ENCODE measurements at places on chromosomes 7 and 10. TPM values are rescaled to one million over a fixed set of nuclear protein-coding genes. Genes with fewer than 3 reads are reported as not detected.
A peak's percentile ranks its signal among the peaks of the same experiment; 100 is the strongest.

Gene AKR1C8
- total RNA-seq, result 0.24 TPM

Gene HOXA10
- not detected for total RNA-seq

Gene GOLGA7B
- total RNA-seq, result 0.11 TPM

Gene PKD1L1
- 0.02 TPM for total RNA-seq

Gene TAS2R5
- total RNA-seq, result 1.1 TPM

Gene IGFBP3
- total RNA-seq, result 0.22 TPM

Gene GARIN1A
- not detected for total RNA-seq

Gene ACBD7
- total RNA-seq, result 0.60 TPM

DNA sequence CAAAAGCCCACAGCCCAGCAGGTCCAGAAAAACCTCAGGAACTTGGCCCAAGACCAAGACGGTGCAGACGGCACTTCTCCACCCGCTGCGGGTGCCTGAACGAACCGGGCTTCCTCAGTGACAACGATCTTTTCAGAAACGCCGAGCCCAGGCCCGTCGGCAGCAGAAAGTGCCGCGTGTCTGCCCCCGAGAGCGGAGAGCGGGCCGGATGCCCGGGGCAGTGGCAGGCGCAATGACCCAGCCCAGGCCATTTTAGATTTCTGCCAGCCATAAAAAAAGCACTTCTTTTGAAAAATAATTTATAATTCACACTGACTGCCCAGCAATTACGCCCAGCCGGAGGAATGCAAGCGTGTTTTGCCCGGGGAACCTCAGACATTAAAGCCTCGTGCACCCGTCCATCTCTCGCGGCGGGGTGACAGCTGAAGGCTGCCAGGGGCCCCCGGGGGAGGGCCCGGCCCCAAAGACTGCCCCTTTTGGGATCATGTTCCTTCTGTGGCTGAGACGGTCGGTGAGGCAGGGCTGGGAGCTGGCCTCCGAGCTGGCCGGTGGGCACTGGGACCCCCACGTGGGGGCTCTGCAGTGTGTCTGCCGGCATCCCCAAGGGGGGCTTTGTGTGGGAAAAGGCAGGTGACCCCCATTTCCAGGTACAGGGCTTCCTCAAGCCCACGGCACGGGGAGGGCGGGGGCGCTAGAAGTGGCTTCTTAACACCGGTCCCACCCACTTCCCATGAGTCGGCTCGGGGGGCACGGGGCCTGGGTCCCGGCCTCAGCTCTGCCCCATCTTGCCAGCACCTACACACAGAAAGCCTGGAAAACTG, 71.3 kb upstream of the PDGFA start:
- H3K4me1 ChIP-seq, result peaks cover 10% of the 10 kb centered on the region
- peak overlapping the region; percentile 90 for H3K27ac ChIP-seq
- no peak for DNase-seq
- peaks cover 29% of the 10 kb centered on the region for H3K36me3 ChIP-seq
- H3K4me3 ChIP-seq, result no peak overlapping the region

DNA sequence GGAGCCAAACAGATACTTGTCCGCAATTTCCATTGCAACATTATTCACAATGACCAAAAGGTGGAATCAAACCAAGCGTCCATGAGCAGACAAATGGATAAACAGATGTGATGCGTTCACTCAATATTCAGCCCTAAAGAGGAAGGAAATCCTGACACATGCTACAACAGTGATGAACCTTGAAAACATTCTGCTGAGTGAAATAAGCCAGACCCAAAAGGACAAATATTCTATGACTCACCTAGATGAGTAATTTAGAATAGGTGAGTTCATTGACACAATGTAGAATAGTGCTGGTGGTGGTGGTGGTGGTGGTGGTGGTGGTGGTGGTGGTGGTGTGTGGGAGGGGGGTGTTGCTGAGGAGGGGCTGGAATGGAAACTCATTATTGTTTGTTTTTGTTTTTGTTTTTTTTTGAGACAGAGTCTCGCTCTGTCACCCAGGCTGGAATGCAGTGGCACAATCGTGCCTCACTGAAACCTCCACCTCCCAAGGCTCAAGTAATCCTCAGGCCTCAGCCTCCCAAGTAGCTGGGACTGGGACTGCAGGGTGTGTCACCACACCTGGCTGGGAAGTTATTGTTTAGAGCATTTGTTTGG, 28.6 kb downstream of the SMKR1 start:
- no peaks in the 10 kb centered on the region for H3K36me3 ChIP-seq
- H3K27me3 ChIP-seq, result peaks cover 7% of the 10 kb centered on the region
- no peak for DNase-seq

- H3K4me3 ChIP-seq, result no peak overlapping the region
- no peaks in the 10 kb centered on the region for H3K4me1 ChIP-seq
- peaks cover 7% of the 10 kb centered on the region for H3K27me3 ChIP-seq
- peak; percentile 60 for DNase-seq
- no peaks in the 10 kb centered on the region for H3K36me3 ChIP-seq
Observed at GRCh38 chr10:93541402-93542357, 24.8 kb upstream of the FFAR4 start.

- no peaks in the 10 kb centered on the region for H3K27me3 ChIP-seq
- H3K27ac ChIP-seq, result no peak overlapping the region
Observed at GRCh38 chr7:3301449-3301731, 338 bp downstream of the SDK1 start.

DNA sequence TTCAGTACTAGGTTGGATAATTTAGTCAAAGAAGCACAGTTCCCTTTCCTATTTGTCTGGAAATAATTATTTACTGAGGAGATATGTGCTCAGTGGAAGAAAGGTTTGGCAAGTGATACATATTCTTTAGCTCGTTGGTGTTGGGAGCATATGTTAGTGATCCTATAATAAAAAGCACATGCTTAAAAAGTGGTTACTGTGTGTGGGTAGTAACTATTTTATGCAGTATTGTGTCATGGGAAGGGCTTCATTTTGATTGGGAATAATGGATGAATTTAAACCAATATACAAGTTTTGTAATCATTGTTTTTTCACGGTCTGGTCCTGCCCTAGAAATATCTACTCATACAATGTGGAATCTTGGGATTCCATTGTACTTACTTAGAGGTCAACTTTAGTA, 188.7 kb upstream of the PPP1R3A start:
- H3K36me3 ChIP-seq, result no peaks in the 10 kb centered on the region
- H3K27me3 ChIP-seq, result no peaks in the 10 kb centered on the region
- H3K4me3 ChIP-seq, result no peak overlapping the region
- DNase-seq, result no peak
- no peaks in the 10 kb centered on the region for H3K4me1 ChIP-seq
- no peak overlapping the region for H3K27ac ChIP-seq

DNA sequence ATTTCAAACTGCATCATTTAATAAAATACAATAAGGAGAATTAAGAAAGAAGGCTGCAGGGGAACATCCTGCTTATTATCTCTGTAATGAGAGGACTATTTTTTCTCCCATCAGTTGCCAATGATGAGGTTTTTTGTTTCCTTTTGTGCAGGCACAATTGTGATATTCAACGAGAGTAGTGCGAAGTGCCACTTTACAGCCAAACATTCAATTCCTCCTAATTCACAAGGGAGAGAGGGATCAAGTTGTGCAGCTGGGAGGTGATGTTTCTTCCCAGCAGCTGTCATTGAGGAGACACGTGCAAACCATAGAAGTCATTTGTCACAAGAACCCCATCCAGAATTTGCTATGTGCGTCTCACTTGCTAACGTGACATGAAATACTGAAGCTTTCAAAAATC, 81.6 kb upstream of the ICA1 start:
- peaks cover 17% of the 10 kb centered on the region for H3K36me3 ChIP-seq
- no peak for DNase-seq
- H3K27me3 ChIP-seq, result no peaks in the 10 kb centered on the region

GRCh38 chr10:33796680-33797079, 462.2 kb upstream of the NRP1 start:
- no peaks in the 10 kb centered on the region for H3K27me3 ChIP-seq
- H3K4me1 ChIP-seq, result no peaks in the 10 kb centered on the region
- no peak overlapping the region for H3K27ac ChIP-seq
- H3K4me3 ChIP-seq, result no peak overlapping the region
- no peaks in the 10 kb centered on the region for H3K36me3 ChIP-seq
- no peak for DNase-seq

- no peak overlapping the region for H3K27ac ChIP-seq
- no peaks in the 10 kb centered on the region for H3K4me1 ChIP-seq
- H3K36me3 ChIP-seq, result no peaks in the 10 kb centered on the region
- H3K4me3 ChIP-seq, result no peak overlapping the region
- DNase-seq, result no peak
Observed at GRCh38 chr7:22791204-22792158, 31.2 kb downstream of the TOMM7 start.

- no peaks in the 10 kb centered on the region for H3K27me3 ChIP-seq
- peaks cover 25% of the 10 kb centered on the region for H3K4me1 ChIP-seq
- no peak overlapping the region for H3K4me3 ChIP-seq
- peaks cover 68% of the 10 kb centered on the region for H3K36me3 ChIP-seq
- no peak for DNase-seq
- peak overlapping the region; percentile 53 for H3K27ac ChIP-seq
Observed at GRCh38 chr10:3098689-3099088, 31.3 kb downstream of the PFKP start.

- no peak for DNase-seq
- H3K27me3 ChIP-seq, result no peaks in the 10 kb centered on the region
- no peaks in the 10 kb centered on the region for H3K36me3 ChIP-seq
- H3K4me3 ChIP-seq, result no peak overlapping the region
- H3K27ac ChIP-seq, result no peak overlapping the region
- H3K4me1 ChIP-seq, result no peaks in the 10 kb centered on the region
Observed at GRCh38 chr7:16929146-16929762, 47.5 kb upstream of the AGR3 start.

GRCh38 chr7:117066668-117067067, 113.4 kb downstream of the ST7 start:
- DNase-seq, result no peak
- no peak overlapping the region for H3K27ac ChIP-seq
- H3K4me1 ChIP-seq, result peaks cover 4% of the 10 kb centered on the region
- H3K4me3 ChIP-seq, result no peak overlapping the region

DNA sequence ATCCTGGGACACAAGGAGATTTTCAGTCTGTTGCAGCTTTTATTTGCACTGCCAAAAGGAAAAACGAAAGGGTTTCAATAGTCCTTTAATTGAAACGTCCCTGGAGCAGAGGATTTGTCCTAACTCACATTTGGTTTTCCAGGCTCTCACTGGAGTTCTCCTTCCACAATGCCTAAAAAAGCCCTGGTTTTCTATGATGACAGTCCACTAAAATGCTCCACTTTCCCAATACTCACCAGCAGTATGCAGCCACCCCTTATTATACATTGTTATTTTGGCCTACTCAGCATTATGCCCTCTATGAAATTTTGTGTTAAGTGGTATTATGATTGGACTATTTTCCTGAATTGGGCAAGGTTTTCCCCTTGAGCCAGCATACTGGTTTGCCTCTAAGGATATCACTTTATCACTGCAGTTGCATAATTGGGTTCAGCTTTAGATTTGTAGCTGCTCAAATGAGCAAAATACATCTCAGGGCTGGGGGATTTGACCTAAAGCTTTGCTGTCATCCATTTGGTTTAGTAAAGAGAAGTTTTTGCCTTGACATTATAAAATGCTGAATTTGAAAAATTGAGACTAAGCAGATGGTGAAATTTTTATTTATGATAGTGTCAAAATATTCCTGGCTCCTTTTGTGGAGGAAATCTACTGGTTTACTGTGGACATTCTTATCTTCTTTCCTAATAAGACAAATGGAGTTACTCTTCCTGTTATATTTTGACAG, 239.2 kb downstream of the RNLS start:
- no peak overlapping the region for H3K27ac ChIP-seq
- no peak overlapping the region for H3K4me3 ChIP-seq
- H3K36me3 ChIP-seq, result no peaks in the 10 kb centered on the region
- no peak for DNase-seq
- H3K27me3 ChIP-seq, result no peaks in the 10 kb centered on the region

- no peaks in the 10 kb centered on the region for H3K36me3 ChIP-seq
- no peak overlapping the region for H3K4me3 ChIP-seq
- no peaks in the 10 kb centered on the region for H3K4me1 ChIP-seq
- H3K27ac ChIP-seq, result no peak overlapping the region
Observed at GRCh38 chr10:101322266-101323108, 31.5 kb upstream of the BTRC start.

GRCh38 chr10:51860257-51860656, 160.9 kb upstream of the CSTF2T start:
- no peaks in the 10 kb centered on the region for H3K36me3 ChIP-seq
- no peaks in the 10 kb centered on the region for H3K27me3 ChIP-seq
- no peaks in the 10 kb centered on the region for H3K4me1 ChIP-seq

GRCh38 chr7:27140126-27140857, 3.2 kb downstream of the HOXA5 start:
- H3K36me3 ChIP-seq, result no peaks in the 10 kb centered on the region
- no peak overlapping the region for H3K4me3 ChIP-seq
- no peak overlapping the region for H3K27ac ChIP-seq
- peaks cover 7% of the 10 kb centered on the region for H3K4me1 ChIP-seq

DNA sequence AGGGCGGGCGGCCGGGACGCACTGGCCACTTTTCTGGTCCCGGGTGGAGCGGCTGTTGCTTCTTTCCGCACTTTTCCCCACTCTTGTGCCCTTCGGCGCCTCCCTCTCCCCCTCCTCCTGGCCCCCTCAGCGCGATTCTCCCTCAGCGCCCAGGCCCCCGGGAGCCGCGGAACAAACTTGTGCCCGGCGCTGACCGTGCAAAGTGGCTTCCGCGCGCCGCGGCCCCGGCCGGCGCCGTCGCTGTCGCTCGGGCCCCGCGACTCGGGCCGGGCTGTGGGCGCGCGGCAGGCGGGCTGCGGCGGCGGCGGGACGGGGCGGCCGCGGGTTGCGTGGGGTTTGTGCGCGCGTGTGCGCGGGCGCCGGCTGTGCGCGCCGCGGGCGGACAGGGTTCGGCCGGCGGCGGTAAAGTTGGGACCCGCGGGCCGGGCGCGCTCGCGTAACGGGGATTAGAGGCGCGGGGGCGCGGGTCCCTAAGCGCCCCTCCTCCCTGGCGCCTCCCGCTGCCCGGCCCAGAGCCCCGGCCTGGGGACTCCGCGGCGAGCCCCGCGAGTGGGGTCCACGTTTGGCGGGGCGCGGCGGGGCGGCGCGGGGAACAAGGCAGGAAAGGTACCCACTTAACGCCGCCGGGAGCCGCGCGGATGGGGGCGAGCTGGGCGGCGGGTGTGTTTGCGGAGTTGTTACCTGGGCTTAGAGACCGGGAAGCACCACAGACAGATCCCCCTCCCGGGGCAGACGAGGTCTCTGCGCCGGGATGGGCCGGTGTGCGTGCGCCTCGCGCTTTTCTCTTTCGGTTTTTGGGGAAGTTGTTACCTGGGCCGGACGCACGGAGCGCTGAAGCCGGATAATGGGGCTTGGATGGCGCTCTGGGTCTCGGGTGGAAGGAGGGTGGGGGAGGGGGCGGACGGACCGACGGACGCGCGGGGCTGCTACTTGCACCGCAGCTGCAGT, 860 bp downstream of the ZEB1 start:
- DNase-seq, result peak; percentile 23
- peak overlapping the region; percentile 89 for H3K4me3 ChIP-seq
- peak overlapping the region; percentile 75 for H3K27ac ChIP-seq

GRCh38 chr10:36021096-36021495, 379.0 kb upstream of the FZD8 start:
- DNase-seq, result no peak
- no peak overlapping the region for H3K27ac ChIP-seq
- H3K36me3 ChIP-seq, result no peaks in the 10 kb centered on the region
